Kidney (tissue), 22 donors: ENCODE measurements at places on chromosomes 2 and 18. TPM values are rescaled to one million over a fixed set of nuclear protein-coding genes. Genes with fewer than 3 reads are reported as not detected.

- no peak for DNase-seq
Measured at GRCh38 chr2:120920454-120921148, 184.9 kb downstream of the GLI2 start.

DNA sequence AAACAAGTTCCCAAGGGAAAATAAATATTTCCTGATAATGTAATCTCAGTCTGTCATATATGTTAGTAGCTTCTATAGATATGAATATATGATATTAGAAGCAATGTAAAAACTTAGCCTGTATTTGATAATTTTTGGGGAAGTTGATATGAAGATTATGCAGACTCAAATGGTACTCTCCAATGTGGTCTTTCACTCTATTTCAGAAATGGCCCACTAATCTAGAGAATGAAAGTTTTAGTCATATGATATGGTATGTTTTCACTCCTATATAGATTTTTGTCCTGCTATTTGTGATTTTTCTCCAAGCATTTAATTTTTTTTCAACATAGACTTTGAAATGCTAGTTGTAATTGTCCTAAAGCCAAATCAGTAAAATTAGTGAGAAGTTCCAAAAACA lies 236.7 kb upstream of the BOD1L2 start:
- DNase-seq: no peak

DNA sequence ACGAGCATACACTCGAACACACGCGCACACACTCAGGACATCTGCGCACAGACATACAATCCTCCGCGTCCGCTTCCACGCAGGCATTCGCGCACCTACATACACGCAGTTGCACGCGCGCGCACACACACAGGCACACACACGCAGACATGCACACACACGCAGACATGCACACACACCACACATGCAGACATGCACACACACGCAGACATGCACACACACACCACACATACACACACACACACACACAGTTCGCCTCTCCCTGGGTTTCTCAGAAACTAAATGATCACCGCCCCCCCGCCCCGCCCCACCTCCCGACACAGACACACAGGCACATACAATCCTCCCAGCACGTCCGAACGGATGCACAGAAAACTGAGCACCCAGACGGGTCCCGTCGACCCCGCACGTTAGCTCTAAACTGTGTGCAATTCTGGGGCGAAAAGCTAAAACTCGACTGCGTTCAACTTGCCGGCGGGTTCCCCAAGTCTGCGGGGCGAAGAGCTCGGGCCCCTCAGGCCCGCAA lies 1.0 kb downstream of the EPHA4 start:
- DNase-seq: peak; percentile 68

DNA sequence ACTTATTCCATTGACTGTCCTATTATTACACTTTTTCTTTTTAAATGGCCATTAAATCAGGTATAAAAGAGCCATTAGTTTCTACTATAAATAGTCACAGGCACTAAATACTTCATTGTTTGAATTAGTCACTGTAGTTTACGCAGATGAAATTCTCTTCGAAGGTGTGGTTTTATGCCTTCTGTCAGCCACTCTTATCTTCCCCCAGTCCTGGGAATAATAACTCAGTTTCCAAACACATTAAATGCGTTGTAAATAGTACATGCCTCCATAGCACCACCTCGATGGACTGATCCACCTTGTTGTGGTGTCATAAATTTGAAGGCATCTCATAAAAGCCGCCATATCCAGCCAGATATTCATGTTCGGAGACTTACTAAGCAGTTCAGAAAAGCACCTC lies 72.1 kb upstream of the PARD3B start:
- DNase-seq: no peak

- no peak for DNase-seq
Measured at GRCh38 chr2:169015943-169016342, 15.2 kb downstream of the ABCB11 start.

GRCh38 chr2:139876321-139876720 lies 1096.1 kb upstream of the NXPH2 start:
- no peak for DNase-seq

DNA sequence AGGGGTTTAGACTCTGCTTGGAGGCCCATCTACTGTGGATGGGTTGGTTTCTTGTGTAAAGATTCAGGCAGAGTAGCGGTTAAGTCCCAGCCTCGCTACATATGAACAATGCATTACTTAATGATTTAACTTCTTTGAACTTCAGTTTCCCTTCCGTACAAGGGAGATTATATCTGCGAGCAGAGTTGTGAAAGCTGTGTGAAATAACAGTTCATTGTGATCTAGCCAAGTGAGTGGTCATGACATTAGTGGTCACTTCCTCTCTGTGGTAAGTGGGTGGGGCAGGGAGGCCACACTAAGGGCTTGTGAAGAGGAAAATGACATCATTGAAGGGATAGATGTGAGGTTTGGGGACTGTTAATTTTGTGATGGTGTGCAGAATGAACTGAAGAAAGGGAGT lies 14.1 kb upstream of the MEX3C start:
- peak; percentile 14 for DNase-seq

The ATG9A gene
- 24.0 TPM for polyA plus RNA-seq
